Adrenal gland (tissue), 19 donors: ENCODE measurements at places on chromosomes 6 and 20. TPM values are rescaled to one million over a fixed set of nuclear protein-coding genes. Genes with fewer than 3 reads are reported as not detected.
A peak's percentile ranks its signal among the peaks of the same experiment; 100 is the strongest.

DNA sequence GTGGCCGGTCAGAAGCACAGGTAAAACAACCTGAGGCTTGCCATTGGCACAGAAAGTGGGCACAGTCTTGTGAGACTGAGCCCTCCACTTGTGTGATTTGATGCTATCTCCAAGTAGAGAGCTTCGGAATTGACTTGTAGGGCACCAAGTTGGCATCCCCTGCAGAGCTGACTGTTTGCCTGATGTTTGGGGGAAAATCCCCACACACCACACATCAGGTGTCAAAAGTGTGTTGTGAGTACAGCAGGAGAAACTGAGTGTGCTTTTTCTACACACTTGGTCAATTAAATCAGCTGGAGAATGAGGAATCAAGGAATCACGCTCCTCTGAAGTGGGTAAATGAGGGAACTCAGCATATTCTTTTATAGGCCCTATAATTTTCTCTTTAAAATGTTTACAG is 989 bp downstream of the SERINC3 start:
- DNase-seq, result no peak

GRCh38 chr20:30488941-30489613 is 768.4 kb upstream of the DEFB115 start:
- no peak for DNase-seq

GRCh38 chr6:31736768-31737314 is 511 bp upstream of the CLIC1 start:
- DNase-seq, result no peak

DNA sequence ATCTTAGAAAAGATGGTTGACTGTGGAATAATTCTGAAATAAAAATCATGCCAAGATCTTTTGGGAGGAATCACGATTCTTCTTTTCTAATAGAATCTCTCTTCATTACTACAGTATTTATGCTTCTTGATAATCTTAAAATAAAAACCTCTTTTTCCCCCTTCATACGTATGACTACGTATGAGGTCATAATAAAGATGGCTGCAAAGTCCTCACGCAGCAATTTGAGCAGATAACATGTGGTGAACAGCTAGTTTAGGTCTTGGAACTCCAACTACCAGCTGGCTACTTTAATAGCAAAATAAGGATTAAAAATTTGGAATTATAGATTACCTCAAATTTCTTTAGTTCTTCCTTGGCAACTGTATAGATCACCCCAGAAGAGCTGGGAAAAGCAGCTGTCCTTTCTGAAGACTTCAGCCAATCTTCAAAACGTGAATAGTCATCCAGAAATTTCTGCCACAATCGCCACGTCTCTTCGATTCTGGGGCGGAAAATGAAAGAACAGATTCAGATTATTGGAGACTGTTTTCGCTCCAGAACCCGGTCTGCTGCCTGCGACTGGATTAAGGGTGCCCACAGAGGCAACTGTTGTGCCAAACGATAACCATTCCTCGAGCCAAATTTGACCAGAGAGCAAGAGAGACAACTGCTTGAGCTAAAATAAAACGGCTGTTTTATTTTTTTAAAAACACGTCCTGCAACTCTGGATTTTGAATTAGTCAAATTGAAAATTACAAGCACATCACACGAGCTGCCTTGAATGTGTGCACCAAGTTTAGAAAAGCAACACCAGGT is 347.3 kb downstream of the ESR1 start:
- no peak for DNase-seq

DNA sequence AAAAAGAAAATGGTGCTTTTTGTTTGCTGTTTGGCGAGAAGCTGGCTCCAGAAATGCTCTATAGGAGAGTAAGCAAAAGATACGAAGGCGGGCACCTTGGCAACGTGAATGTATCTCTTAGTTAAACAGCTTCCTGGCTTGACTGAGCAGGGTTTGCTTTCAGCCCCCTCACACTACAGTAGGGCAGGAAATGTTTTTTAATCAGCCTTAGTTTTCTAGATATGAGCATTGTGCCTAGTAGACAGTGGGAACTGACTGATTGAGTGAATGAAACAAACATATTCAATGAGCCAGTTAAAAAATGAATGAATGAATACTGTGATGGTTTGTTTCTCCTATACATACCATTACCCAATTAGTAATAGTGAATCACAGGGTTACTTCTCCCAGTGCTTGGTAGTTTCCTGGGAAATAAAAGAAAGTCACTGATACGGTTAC is 19.9 kb downstream of the CAP2 start:
- DNase-seq, result no peak

GRCh38 chr20:57650266-57650665 is 30.0 kb upstream of the ZBP1 start:
- DNase-seq, result no peak

GRCh38 chr20:13333036-13333435 is 112.0 kb downstream of the ISM1 start:
- no peak for DNase-seq

Gene PTCHD4
- total RNA-seq, result 0.46 TPM

- peak; percentile 8 for DNase-seq
These were observed 36.4 kb downstream of the TGM2 start for GRCh38 chr20:38128691-38129090.

Gene OPRM1
- total RNA-seq, result 1.5 TPM

- no peak for DNase-seq
These were observed 224.9 kb downstream of the ANKRD60 start for GRCh38 chr20:58003525-58003924.
